ENCODE measurements at places on chromosomes 2 and 18.

DNA sequence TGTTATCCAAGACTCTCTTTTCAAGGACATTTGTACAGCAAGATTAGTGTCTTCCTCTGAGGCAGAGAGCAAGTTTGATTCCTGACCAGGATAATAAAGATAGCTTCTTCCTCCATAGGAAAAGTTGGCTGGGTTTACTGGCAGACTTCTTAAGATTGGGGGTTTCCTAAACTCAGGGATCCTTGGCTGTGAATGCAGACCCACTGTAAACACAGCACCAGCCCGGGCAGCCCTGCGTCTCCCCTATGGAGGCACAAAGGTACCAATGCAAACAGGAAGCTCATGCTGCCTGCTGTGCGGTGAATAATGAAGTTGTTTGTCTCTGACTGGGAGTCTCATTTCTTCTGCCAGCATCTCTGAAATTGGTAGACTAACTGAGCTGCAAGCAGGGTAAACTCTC, 96.2 kb upstream of the ARHGAP28 start:
- DNase-seq = no peak

DNA sequence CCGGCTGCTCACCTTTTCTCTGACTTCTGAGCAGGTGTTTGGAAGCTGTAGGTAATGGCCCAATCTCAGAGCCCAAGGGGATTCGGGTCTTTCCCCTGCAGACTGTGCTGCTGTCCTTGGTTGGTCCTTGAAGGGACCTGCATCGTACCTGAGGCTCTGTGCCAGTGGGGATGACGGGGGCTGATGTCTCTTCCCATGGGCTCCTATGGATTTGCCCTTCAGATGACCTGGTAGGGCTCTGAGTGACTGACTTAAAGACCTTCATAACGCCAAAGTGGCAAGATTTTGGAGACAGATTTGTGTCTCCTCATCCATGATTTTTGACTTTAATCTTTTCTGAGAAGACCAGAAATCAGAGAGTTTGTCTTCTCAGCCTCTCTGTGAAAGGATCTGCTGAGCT, 166.1 kb downstream of the FAM210A start:
- no peak for DNase-seq

DNA sequence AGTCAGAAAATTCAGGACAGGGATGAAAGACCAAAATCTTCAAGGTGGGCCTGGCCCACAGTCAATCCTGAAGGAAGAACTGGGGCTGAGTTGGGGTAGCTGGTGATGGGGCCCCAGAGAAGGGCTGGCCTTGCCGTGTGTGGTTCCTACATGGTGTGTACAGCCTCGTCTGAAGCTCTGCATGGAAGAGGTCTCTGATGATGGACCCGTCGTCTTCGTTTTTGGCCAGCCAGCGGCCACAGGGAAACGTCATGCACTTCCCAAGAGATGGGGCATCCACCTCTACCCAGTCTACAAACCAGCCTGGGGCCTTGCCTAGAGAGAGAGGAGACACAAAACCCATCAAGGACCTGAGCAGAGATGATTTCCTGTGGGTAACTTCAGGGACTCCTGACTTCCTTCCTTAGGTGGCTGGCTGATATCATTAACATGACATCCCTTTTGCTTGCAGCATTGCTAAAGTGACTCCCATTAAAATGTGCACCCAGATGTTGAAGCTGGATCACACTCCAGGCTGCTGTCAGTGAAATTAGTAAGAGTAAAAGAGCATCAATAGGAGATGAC, 115.3 kb downstream of the LOXHD1 start:
- no peak for DNase-seq

DNA sequence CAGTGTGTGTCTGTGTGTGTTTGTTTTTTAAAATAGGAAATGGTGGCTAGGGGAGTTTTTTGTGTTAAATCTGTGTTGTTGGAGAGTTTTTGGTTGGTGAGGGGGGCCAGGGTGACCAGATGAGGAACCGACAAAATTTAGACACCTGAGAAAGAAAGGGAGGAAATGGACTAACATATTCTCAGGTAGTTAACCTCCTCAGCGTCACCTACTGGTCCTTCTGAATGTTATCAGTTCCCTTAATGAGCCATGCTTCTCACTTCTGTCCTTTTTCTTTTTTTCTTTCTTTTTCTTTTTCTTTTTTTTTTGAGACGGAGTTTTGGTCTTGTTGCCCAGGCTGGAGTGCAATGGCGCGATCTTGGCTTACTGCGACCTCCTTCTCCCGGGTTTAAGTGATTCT, 107.0 kb downstream of the FMNL2 start:
- DNase-seq = no peak

DNA sequence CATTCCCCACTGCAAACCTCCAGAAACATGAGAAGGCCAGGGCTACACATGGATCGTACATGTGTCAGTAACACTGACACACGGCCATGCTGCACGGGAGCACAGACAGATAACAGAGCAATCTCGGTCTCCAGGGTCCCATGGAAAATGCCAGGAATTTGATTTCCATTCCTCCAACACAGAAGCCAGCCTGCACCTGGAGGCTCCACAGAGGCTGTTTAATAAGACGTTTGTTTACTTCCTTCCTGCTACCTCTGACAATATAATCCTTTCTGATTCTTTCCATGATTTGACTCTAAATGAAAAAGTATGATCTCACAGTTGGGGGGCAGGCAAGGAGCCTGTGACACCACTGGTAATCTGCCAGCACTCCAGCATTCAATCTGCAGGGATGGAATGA, 210.9 kb upstream of the DDX18 start:
- DNase-seq = no peak

- DNase-seq = no peak
Measured at GRCh38 chr2:162037028-162037795, 36.8 kb downstream of the DPP4 start.

DNA sequence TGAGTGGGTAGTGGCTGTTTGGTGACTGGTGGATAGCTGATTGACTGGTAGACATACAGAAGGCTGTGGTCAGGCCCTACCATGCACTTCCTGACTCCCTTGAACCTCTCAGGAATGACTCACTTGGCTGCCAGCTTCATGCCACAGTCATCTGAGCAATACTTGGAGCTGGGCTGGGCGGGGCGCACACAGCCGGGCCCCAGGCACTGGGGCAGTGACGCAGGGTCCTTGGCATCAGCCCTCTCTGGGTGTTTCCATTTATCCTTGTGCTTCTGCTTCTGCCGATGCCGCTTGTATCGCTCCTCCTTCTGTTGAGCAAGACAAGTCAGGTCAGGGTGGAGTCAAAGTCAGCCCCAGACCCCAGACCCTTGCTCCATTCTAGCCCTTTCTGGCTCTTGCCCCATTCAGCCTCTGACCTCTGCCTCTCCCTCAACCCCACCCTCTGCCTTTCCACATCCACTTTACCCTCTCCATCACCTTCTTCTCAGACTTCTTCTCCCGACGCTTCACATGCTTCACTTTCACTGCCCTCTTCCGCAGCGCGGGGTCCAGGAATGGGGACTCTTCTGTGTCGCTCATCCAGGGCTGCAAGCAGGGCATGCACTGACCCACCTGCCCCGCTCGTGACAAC, 3.0 kb upstream of the MBD1 start:
- no peak for DNase-seq

DNA sequence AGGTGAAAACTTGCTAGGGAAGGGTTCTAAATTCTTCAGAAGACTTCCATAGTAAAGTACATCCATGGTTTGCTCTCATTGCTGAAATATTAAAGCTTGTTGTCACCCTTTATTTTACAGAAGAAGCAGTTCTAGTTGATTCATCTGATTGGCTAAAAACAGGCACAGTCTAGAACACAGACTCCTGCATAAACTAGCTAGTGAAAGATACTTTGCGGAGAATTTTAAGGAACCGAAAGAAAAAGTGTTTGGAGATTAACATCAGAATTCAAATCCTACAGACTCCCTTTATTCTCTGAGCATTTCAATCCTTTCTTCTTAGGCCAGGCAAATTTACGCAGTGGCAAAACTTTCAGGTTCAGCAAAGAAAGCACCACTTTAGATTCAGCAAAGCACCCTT, 1076.5 kb upstream of the ZEB2 start:
- no peak for DNase-seq

- no peak for DNase-seq
Measured at GRCh38 chr2:214019229-214019972, 391.5 kb upstream of the VWC2L start.

DNA sequence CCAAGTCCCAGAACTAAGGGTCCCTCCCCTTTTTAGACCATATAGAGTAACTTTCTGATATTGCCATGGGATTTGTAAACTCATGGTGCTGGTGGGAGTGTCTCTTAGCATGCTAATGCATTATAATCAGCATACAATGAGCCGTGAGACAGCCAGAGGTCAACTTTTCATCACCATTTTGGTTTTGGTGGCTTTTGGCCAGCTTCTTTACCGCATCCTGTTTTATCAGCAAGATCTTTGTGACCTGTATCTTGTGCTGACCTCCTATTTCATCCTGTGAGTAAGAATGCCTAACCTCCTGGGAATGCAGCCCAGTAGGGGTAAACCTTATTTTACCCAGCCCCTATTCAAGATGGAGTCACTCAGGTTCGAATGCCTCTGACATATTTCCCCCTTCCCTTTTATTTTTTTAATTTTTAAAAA, 148.2 kb downstream of the PHLPP1 start:
- DNase-seq = no peak

GRCh38 chr2:66781804-66782203, 346.9 kb downstream of the MEIS1 start:
- no peak for DNase-seq

DNA sequence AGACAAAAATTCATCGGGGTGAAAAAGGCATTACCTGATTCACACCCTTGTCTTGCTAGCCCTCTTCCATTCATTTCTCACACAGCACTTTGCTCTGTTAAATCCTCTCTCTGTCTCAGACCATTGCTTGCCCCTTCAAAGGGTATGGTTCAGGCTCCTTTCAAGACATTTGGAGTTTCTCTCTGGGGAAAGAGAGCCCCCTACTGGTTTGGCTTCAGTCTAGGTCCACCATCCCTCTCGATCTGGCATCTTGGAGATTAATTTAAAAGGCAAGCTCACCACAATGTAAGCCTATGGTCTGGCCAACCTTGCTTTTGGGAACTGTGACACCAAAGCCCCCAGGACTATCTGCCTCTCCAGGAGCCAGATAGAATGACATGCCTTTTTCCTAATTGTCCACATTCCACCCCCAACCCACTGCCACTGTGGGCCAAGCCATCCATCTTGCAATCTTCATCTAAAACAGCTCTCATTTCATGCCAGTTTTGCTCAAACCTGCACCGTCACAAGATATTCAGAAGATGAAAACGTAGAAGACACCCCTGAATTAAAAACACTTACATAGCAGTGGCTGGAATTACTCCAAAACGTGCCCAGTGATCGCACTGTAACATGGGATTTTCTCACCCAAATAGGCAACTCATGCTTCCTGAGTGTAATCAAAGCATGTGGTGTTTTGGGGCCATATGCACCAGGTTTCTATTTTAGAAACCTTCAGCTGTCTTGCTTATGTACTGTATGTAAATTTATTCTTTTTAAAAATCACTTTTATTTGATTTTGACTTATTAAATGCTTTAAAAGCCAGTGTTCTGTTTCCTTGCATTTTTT, 93.9 kb downstream of the FARSB start:
- no peak for DNase-seq

DNA sequence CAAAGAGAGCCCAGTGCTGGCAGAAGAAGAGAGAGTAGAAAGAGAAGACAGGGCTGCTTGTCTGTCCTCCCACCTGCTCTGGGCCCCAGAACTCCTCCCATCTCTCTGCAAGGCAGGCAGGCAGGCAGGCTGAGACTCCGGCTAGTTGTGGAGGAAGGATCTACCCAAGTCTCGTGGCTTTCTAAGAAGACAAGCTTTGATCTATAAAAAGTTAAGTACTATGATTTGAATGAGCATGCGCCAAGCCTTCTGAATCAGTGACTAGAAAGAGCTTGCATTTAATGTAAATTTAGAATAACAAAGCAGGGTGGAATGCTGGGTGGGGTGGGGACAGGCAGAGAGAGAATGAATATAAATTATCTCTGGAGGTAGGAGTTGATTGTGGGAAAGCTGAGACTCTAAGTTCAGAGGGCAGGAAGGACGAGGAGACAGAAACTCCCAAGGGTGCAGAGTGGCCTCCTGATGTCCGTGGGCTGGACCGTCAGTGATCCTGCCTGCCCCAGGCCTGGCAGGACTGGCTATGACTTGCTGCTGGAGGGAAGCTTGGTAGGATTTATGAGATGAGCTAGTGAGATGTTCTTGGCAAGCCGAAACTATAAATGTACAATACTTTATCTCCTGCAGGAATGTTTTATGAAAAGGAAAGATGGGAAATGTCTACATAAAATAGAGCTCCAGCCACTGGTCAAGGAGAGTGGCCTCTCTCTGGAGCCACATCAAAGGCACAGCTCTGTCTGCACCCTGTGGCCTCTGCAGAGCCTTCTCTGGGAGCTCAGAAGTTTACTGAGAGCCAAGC, 447.5 kb downstream of the TNS1 start:
- DNase-seq = no peak

DNA sequence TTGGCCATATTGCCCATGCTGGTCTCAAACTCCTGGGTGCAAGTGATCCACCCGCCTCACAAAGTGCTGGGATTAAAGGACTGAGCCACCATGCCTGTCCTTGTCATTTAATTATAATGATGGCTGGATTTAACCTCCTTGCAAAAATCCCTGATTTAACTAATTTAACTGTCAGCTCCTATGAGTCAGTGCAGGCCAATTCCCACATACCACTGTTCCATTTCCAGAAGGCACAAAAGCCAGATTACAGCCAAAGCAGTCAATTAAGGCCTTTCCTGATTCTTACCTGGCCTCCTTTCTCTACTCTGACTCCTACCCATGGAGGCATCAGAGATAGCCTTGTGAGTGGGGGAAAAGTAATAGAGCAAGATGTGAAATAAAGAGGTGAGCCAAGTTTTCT, 12.3 kb upstream of the SLC35F5 start:
- no peak for DNase-seq

DNA sequence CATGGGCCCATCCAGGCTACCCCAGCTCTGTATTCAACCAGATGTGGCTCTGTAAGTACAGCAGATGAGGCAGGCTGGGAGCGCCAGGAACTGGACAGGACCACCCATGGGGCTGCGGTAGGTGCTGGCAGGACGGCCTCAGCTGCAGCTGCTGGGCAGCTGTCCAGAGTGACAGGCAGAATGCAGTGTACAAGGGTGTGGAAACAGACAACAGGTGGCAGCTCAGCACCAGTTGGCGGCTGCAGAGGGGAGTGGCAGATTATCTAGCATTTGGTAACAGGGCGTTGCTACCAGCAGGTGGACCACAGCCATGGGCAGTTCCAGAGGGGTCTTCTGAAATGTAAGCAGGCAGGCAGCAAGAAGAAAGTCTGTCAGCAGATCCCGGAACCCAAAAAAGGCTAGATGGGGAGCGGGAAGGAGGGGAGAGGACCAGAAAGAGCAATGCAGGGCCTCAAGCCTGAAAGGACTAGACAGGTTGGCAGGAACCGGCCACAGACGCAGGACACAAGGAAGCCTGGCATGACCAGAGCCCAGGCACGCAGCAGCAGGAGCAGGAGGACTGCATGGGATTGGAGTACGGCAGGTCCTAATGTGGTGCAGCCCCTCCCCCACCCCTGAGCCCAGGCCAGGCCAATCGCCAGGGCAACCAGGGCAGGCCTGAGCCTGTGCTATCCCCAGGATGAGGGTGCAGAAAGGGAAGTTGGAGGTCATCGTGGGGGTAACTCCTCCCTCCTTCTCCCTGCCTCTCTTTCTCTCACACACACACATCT, 24.7 kb downstream of the PKDCC start:
- DNase-seq = no peak

GRCh38 chr2:211132046-211132445, 575.6 kb downstream of the CPS1 start:
- DNase-seq = no peak

GRCh38 chr2:47050762-47051161, 104.3 kb downstream of the STPG4 start:
- DNase-seq = no peak

- DNase-seq = no peak
Measured at GRCh38 chr2:8028981-8029380, 652.9 kb upstream of the ID2 start.

Data from stimulated activated CD8-positive, alpha-beta memory T cell treated with anti-CD3 and anti-CD28 coated beads, Interleukin-7, amount 100 ng/mL, for 1 hour (primary cell).